ENCODE measurements at places on chromosomes 5 and 9. TPM values are rescaled to one million over a fixed set of nuclear protein-coding genes. Genes with fewer than 3 reads are reported as not detected.

The NMUR2 gene
- not detected for total RNA-seq

The XRCC4 gene
- total RNA-seq = 5.2 TPM

The COL15A1 gene
- total RNA-seq = 29.7 TPM

The SPINK4 gene
- not detected for total RNA-seq

The GIN1 gene
- total RNA-seq = 5.2 TPM

The ORM1 gene
- total RNA-seq = not detected

The GNAQ gene
- total RNA-seq = 52.1 TPM

The AK3 gene
- total RNA-seq = 81.0 TPM

The CKMT2 gene
- not detected for total RNA-seq

The PKD2L2 gene
- total RNA-seq = not detected

The CXCL14 gene
- total RNA-seq = 2.1 TPM

The FOXI1 gene
- total RNA-seq = not detected

Data from hair follicle dermal papilla cell (primary cell).